Effector memory CD8-positive, alpha-beta T cell (primary cell): ENCODE measurements at places on chromosomes 5 and 9.

DNA sequence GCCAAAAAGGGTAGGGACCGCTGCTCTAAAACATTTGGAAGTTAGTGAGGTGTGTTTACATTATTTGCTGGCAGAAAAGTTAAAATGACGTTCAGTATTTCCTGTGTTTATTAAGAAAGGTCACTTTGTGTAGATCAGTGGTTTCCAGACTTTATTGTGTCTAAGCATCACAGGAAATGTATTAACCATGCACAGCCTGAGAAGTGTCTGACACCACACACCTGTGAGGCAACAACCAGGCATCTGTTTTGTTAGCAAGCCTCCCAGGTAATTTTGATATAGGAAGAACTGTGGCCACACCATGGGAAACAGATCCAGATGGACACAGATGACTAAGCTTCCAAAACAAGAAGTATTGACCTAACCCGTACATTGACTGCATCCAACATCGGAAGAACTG lies 12.0 kb downstream of the TTC1 start:
- H3K36me3 ChIP-seq, result peaks cover 20% of the 10 kb centered on the region
- DNase-seq, result no peak
- no peak overlapping the region for H3K4me3 ChIP-seq
- H3K27me3 ChIP-seq, result no peaks in the 10 kb centered on the region
- H3K27ac ChIP-seq, result peak overlapping the region; percentile 82

GRCh38 chr9:98887918-98888510 lies 55.7 kb upstream of the COL15A1 start:
- no peak overlapping the region for H3K27ac ChIP-seq
- H3K4me1 ChIP-seq, result no peaks in the 10 kb centered on the region
- no peaks in the 10 kb centered on the region for H3K36me3 ChIP-seq
- peaks cover 48% of the 10 kb centered on the region for H3K27me3 ChIP-seq
- DNase-seq, result no peak

DNA sequence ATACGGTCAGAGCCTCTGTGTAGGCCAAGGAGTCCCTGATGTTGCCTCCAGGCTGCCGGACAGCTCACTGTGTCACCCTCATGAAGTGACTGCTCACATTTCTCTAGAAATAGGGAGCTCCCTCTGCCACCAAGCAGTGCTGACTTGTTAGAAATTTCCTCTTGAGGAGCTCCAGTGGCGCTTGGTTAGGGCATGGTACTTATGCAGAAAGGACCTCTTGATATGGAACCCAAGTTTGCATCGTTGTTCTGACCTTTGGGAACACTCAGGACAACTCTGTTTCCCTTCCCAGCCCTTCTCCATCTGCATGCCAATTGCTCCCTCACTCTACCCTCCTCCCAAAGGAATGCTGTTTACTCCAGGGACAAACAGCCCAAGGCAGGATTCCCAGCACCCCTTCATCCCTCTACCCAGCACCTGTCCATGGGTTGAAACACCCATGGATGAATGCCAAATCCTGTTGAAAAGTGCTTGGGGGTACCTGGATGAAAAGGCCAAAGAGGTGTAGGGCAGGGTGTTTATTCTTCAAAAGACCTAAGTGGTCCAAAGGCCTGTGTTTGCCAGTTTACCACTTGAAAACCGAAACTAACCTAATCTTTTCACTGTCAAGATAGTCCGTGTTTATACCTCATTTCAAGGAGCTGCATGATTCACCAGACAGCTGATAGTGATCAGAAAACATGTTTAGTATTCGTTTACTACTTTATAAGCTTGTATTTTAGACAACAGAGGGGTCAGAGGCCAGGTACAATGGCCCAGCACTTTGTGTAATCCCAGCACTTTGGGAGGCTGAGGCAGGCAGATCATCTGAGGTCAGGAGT lies 51.1 kb downstream of the KLF4 start:
- DNase-seq, result no peak
- H3K4me1 ChIP-seq, result no peaks in the 10 kb centered on the region
- no peak overlapping the region for H3K4me3 ChIP-seq
- H3K36me3 ChIP-seq, result peaks cover 3% of the 10 kb centered on the region
- peaks cover 9% of the 10 kb centered on the region for H3K27me3 ChIP-seq
- H3K27ac ChIP-seq, result no peak overlapping the region

- no peaks in the 10 kb centered on the region for H3K27me3 ChIP-seq
- no peak overlapping the region for H3K4me3 ChIP-seq
- H3K36me3 ChIP-seq, result peaks cover 15% of the 10 kb centered on the region
- no peak for DNase-seq
- no peaks in the 10 kb centered on the region for H3K4me1 ChIP-seq
Observed at GRCh38 chr5:146695646-146696045, 179.7 kb upstream of the GPR151 start.

- no peaks in the 10 kb centered on the region for H3K27me3 ChIP-seq
- H3K36me3 ChIP-seq, result no peaks in the 10 kb centered on the region
- no peak overlapping the region for H3K4me3 ChIP-seq
- H3K27ac ChIP-seq, result no peak overlapping the region
Observed at GRCh38 chr9:31034311-31034710, 1350.1 kb upstream of the ACO1 start.

DNA sequence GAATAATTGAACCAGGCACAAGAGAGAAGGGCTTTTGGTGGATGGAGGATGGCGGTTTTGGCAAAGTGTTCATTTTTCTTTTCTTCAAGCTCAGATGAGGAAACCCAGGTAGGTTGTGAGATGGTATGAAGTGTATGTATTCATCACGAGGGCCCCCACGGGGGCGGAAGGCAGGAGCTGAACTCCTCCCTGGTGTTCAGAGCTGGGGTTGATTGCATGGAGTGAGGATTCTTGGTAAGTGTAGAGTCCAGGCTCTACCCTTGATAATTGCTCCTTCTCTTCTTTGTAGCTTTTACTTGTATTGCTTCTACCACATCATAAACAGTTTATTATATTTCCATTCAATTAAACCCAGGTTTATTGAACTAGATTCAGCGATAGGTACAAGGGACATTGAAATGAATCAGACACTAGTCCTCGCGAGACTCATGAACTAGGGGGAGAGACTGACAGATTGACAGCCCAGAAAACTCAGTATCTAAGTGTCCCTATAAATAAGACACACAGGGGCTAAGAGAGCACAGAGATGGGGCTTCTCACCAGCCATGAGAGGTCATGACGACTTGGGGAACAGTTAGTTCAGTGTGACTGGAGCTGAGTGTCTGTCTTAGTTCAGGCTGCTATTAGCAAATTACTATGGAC lies 116.7 kb upstream of the KLF4 start:
- H3K4me1 ChIP-seq, result no peaks in the 10 kb centered on the region
- DNase-seq, result no peak
- no peaks in the 10 kb centered on the region for H3K36me3 ChIP-seq

- H3K36me3 ChIP-seq, result no peaks in the 10 kb centered on the region
- peaks cover 34% of the 10 kb centered on the region for H3K27me3 ChIP-seq
- no peak overlapping the region for H3K27ac ChIP-seq
- no peak for DNase-seq
Observed at GRCh38 chr5:77167695-77168121, 42.8 kb upstream of the PDE8B start.

- DNase-seq, result no peak
- no peak overlapping the region for H3K27ac ChIP-seq
- no peaks in the 10 kb centered on the region for H3K36me3 ChIP-seq
- no peaks in the 10 kb centered on the region for H3K4me1 ChIP-seq
- no peak overlapping the region for H3K4me3 ChIP-seq
- H3K27me3 ChIP-seq, result peaks cover 10% of the 10 kb centered on the region
Observed at GRCh38 chr5:74396913-74397622, 243.5 kb downstream of the ENC1 start.

- H3K36me3 ChIP-seq, result peaks cover 38% of the 10 kb centered on the region
- DNase-seq, result no peak
- H3K4me3 ChIP-seq, result peak overlapping the region; percentile 81
- no peaks in the 10 kb centered on the region for H3K27me3 ChIP-seq
Observed at GRCh38 chr9:131727184-131727759, 12.6 kb downstream of the RAPGEF1 start.

- peaks cover 21% of the 10 kb centered on the region for H3K4me1 ChIP-seq
- peaks cover 8% of the 10 kb centered on the region for H3K36me3 ChIP-seq
- peak overlapping the region; percentile 69 for H3K4me3 ChIP-seq
- H3K27ac ChIP-seq, result peak overlapping the region; percentile 52
- H3K27me3 ChIP-seq, result no peaks in the 10 kb centered on the region
- DNase-seq, result no peak
Observed at GRCh38 chr5:141680751-141681201, 1.3 kb downstream of the ARAP3 start.

DNA sequence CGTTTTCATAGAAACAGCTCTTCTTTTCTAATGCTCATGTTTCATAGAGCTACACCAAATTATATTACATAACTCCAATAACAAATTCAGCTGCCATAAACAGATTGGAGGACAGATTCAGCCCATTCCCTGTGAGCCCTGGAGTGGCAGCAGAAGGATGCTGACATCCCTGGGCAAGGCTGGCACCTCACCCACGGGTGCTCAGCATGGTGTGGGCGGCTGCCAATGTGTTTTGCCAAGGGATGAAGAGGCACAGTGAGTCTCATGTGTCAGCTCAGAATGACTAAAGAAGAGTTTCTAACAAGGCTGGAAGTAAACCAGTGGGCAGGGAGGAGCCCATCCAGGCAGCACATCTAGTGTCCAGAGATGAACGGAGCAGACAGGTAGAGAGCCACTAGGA lies 127.1 kb upstream of the ICE1 start:
- H3K4me1 ChIP-seq, result no peaks in the 10 kb centered on the region
- DNase-seq, result no peak
- no peak overlapping the region for H3K4me3 ChIP-seq
- no peaks in the 10 kb centered on the region for H3K27me3 ChIP-seq
- no peaks in the 10 kb centered on the region for H3K36me3 ChIP-seq
